Natural killer cell (primary cell): ENCODE measurements at places on chromosomes 13 and 19. TPM values are rescaled to one million over a fixed set of nuclear protein-coding genes. Genes with fewer than 3 reads are reported as not detected.

DNA sequence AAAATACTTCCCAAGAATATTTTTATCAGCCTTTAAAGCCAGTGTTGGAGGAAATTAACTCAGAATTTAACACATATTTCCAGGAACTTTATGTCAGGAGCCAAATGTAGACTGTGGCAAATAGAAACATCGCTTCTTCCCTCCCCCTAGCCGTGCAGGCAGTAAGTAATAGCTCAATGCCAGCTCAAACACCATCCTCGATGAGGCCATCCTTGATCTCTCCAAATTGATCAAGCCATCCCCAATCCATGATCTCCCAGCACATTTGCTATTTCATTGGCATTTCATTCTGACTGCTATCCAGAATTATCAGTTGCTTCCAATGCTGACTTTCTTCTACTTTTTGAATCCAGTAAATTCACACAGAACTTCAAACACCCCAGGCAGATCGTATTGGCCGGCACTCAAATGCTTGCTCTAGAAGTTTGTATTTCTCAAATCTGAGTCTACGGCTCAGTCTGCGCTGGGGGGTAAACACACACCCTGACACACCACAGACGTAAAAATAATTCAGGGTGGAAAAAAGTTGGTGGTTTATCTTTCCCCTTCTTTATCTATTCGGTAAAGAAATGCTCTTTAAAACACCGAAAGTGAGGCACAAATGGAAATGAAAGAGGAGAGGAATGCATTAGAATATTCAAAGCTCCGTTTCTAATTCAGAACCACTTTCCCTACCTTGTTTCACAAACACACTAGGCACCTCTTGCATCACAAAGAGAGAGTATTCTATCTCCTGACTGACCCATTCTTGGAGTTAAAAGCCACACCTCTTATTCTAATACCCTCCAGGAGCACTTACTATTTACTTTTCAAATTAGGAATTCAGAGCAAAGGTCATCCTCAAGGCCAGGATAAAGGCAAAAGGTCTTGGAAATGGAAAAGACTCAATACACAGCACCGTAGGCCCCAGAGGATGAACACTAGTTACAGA, 991 bp downstream of the OBI1 start:
- no peak for DNase-seq

The CLDND2 gene
- total RNA-seq: 83.2 TPM

- no peak for DNase-seq
Observed at GRCh38 chr19:3046698-3047495, 15.4 kb downstream of the TLE5 start.

DNA sequence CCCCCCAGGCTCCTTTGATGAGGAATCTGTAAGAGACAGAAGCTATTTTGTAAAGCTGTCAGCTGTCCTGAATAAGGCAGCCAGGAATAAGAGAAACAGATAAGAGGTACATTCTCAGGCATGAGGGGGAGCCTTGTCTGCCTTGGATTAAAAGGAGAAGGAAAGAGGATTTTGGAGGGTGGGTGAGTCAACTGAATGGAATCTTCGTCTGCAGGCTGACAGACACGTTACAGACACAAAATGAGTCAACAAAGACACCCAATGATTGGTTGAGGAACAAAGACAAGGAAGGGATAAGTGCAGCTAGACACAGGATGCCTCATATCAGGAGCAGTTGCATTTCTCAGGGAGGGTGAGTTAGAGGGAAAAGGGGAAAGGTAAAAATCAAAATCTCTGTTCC, 162.5 kb downstream of the OLFM4 start:
- DNase-seq: no peak

The TMPRSS9 gene
- not detected for total RNA-seq

The CLDN10 gene
- total RNA-seq: not detected

The KLK14 gene
- 1.3 TPM for total RNA-seq
